ENCODE measurements at places on chromosomes 11 and 22. TPM values are rescaled to one million over a fixed set of nuclear protein-coding genes. Genes with fewer than 3 reads are reported as not detected.

DNA sequence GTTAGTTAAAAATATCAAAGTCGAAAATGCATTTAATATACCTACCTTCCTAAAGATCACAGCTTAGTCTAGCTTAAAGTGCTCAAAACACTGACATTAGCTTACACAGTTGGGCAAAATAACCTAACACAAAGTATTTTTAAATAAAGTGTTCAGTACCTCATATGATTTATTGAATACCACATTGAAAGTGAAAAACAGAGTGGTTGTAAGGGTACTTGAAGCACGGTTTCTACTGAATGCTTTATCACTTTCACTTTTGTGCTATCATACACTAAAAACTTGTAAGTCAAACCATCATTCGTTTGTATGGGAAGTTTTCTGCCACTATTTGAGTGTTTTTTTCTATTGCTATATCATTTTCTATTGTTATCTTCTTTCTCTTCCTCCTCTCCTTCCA lies 36.6 kb downstream of the ZBTB44 start:
- no peak for DNase-seq
- peaks cover 2% of the 10 kb centered on the region for H3K4me1 ChIP-seq
- no peak overlapping the region for H3K4me3 ChIP-seq
- H3K27me3 ChIP-seq: no peaks in the 10 kb centered on the region
- H3K27ac ChIP-seq: no peak overlapping the region

DNA sequence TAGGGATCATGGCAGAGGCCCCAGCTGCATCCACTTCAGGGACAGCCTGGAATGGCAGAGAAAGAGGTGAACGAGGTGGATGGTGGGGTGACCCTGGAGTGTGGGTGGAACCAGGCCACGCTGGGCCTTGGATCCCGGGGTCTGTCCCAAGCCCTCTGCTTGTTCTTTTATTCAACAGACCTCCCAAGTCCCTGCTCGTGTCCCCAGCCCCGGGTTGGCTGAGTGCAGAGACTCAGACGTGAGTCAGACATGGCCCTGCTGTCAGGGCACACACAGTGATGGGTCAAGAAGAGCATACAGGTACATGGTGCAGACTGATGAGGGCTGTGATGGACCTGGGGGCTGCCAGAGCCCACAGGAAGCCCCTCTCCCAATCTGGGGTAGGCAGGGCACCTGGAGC lies 6.6 kb downstream of the ARHGAP8 start:
- DNase-seq: no peak
- H3K4me1 ChIP-seq: no peaks in the 10 kb centered on the region
- H3K27me3 ChIP-seq: peaks cover 7% of the 10 kb centered on the region

- H3K36me3 ChIP-seq: peaks cover 18% of the 10 kb centered on the region
- no peak for DNase-seq
- H3K27me3 ChIP-seq: no peaks in the 10 kb centered on the region
- no peaks in the 10 kb centered on the region for H3K4me1 ChIP-seq
- H3K27ac ChIP-seq: no peak overlapping the region
Observed at GRCh38 chr11:14449302-14449714, 50.3 kb downstream of the COPB1 start.

The OR8G5 gene
- polyA plus RNA-seq: not detected

DNA sequence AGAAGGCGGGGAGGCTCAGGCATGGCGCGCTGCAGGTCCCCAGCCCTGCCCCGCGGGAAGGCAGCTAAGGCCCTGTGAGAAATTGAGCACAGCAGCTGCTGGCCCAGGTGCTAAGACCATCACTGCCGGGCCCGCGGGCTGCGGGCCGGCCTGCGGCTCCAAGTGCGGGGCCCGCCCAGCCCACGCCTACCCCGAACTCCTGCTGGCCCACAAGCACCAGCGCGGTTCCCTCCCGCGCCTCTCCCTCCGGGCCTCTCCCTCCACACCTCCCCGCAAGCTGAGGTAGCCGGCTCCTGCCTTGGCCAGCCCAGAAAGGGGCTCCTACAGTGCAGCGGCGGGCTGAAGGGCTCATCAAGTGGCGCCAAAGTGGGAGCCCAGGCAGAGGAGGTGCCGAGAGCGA lies 4.6 kb upstream of the RDX start:
- peaks cover 19% of the 10 kb centered on the region for H3K4me1 ChIP-seq
- H3K27ac ChIP-seq: no peak overlapping the region
- H3K4me3 ChIP-seq: no peak overlapping the region
- no peaks in the 10 kb centered on the region for H3K36me3 ChIP-seq
- H3K27me3 ChIP-seq: no peaks in the 10 kb centered on the region

DNA sequence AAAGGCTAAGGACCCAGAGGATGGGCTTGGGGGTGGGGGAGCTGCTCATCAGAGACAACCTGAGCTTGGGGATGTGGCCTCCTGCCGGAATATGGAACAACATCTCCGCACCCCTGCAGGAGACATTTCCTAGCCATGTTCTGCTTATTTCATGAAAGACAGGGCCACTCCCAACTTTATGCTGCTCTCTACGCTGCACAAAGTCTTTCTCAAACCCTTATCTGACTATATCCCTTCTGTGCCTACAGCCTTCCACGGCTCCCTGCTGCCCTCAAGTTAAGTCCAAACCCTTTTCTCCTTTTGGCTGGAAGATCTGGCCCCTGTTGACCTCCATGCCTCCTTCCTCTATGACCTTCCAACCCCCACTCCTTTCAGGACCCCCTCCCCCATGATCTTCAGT lies 562.0 kb downstream of the MN1 start:
- no peak overlapping the region for H3K27ac ChIP-seq
- DNase-seq: no peak
- no peaks in the 10 kb centered on the region for H3K4me1 ChIP-seq
- no peak overlapping the region for H3K4me3 ChIP-seq
- H3K27me3 ChIP-seq: no peaks in the 10 kb centered on the region
- H3K36me3 ChIP-seq: no peaks in the 10 kb centered on the region

GRCh38 chr11:108394744-108395284 lies 72.5 kb downstream of the C11orf65 start:
- no peaks in the 10 kb centered on the region for H3K4me1 ChIP-seq
- no peak overlapping the region for H3K27ac ChIP-seq
- H3K4me3 ChIP-seq: no peak overlapping the region
- DNase-seq: no peak

GRCh38 chr11:134596404-134596803 lies 184.4 kb upstream of the B3GAT1 start:
- no peak for DNase-seq
- no peaks in the 10 kb centered on the region for H3K36me3 ChIP-seq
- no peak overlapping the region for H3K27ac ChIP-seq
